GM23248 (cell line): ENCODE measurements at places on chromosomes 11 and 22. TPM values are rescaled to one million over a fixed set of nuclear protein-coding genes. Genes with fewer than 3 reads are reported as not detected.

Gene FCHSD2
- total RNA-seq, result 8.1 and 9.1 TPM in 2 replicates

Gene NXPE2
- total RNA-seq, result not detected in 2 replicates

Gene MMP12
- 0.51 and 0.76 TPM in 2 replicates for total RNA-seq

Gene IGSF9B
- total RNA-seq, result 0.51 TPM in 1 of 2 replicates, not detected in the other

Gene TMEM41B
- total RNA-seq, result 47.7 and 50.5 TPM in 2 replicates

Gene DBX1
- not detected in 2 replicates for total RNA-seq

Gene HSPB2
- 0.38 and 1.2 TPM in 2 replicates for total RNA-seq
